ENCODE measurements at places on chromosomes 11 and 22.

DNA sequence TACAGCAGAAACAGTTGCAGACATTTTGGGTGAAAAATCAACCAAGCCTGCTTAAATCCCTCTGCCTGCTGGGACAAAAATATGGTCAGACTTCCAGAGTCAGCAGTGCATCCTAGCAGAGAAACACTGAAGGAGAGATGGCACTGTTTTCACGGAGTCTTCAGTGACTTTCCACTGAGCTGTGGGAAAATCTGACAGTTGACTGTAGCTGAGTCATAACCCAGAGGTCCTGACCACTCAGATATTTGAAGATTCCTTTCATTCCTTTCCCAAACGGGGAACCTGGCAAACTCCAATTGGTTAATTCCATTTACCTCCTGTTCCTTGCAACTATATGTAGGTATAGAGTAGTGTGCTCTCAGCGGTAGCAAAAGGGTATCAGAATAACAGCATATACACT lies 20.9 kb upstream of the UPB1 start:
- DNase-seq = peak; percentile 71

DNA sequence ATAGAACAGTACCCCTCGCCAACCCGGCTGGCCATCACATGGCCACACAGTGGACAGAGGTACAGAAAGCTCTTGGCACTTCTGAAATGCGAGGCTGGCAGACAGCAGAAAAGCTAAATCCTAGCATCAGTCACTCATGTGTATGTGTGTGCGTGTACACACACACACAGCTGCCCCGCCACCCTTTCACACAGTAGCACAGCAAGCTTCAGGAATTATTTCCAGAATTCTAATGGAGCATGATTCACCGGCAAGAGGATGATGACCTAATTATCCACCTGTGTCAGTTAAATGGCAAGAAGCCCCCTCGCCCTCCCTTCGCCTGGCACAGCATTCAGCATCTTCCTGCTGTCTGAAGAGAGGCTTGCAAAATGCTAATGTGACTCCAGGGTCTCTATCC lies 336.0 kb downstream of the SHANK2 start:
- DNase-seq = no peak

DNA sequence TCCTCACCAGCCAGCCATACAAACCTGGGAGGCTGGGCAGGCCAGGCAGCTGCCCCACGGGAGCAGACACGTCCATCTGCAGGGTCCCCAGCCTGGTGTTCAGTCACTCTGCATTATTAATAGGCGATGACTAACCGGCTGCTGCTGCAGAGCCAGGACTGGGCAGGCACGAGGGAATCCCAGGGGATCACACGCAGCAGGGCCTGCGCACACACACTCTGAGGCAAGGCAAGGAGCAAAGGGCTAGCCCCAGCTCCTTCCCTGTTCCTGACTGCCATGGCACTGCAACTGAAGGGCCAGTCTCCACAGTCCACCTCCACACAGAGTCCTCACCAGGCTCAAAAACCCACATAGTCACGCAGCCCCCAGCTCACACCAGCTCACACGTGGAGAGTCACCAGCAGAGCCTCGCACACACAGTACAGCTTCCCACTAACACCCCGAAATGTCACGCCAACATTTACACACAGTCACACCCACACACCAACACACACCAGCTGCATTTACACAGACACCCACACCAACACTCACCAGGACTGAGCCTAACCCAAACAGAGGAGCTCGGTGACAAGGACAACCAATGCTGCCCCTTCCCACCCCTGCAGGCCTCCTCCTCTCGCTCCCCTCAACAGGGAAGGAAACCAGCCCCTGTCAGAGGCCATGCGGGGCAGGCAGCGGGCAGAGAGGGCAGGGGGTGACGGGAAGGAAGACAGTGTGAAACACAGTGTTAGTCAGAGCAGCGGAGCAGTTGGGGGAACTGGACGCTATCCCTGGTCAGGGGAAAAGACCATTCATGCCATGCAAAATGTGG lies 47.3 kb downstream of the NRXN2 start:
- DNase-seq = no peak

DNA sequence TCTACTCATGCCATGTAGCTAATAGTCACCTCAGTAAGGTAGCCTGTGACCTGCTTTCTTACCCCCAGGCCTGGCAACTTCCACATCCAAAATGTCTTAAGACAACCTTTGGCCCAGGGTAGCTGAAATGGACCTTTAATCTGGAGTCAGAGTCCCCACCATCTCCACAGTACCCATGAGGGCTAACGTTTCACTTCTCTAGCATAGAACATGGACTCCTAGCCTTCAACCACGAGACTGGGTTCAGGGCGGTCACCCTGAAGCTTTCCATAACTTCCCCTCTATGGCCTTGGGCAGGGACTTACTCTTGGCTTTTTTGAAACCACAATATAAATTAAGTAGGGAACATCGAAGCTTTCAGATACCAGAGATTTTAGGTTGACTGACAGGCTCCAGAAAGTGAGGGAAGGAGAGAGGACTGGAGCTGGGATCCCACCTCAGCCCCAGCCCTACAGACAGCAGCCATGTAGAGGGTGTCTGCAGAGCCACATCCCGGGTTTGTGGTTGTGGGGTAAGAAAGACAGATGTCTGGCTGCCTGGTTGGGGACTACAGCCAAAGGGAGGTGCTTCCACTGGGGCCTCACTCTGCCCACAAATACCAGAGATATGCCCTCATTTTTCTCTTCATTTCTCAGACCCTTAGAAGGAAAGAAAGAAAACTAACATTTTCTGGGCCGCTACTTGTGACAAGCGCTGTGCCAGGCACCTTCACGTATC lies 2.6 kb downstream of the TBC1D10A start:
- no peak for DNase-seq

GRCh38 chr11:2300936-2301630 lies 635 bp downstream of the C11orf21 start:
- DNase-seq = no peak

- DNase-seq = no peak
Observed at GRCh38 chr22:40006641-40007040, 11.9 kb downstream of the FAM83F start.

DNA sequence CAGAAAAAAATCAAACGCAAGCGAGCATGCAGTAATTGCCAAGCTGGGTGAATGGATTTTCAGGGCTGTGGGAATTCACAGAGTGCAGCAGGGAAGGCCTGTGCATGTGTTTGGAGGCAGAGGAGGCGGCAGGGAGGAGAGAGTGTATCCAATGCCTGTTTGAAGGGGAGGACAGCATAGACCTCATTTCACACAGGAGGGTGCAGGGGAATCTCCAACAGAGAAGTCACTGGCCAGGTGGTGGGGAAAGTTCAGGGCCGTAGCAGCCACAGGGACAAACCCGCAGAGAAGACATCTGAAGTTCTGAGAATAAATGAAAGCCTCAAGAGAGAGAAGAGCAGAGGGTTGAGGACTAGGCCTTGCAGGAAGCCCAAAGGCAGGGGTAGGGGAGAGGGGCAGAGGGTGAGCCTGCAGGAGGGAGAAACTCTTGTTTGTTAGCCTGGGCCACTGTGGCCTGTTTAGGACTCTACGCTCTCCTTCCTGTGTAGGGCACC lies 19.2 kb upstream of the KDM2A start:
- no peak for DNase-seq

DNA sequence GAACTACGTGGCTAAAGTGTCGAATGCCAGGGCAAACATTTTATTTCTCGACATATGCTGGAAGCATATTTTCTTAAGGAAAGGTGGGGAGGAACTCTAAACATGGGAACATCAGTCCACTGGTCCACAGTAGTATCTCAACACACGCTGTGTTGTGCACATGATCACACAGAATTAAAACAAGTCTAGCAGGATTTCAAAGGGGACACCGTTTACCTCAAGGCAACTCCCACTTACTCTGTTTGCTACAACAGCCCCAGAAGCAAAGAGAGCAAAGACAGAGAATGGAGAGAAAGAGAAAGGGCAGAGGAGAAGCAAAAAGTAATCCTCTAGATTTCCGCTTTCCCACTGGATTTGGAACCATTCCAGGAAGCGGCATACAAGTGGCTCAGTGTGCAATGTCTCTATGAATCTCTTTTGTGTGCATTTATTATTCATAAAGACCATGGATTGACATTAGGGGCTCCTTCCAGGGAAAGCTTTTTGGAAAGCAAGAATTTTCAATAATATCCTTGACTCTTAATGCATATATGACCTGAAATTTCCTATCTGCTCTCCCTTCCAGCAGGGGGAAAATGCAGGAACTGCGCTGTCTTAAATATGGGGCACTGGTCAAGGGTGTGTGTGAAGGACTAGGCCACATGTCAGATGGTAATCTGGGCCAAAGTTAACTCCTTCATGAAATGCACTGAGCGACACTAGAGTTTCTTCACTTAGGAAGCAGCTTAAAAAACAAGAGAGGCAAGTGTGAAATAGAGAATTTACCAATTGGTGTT lies 34.8 kb upstream of the CCDC34 start:
- DNase-seq = no peak

DNA sequence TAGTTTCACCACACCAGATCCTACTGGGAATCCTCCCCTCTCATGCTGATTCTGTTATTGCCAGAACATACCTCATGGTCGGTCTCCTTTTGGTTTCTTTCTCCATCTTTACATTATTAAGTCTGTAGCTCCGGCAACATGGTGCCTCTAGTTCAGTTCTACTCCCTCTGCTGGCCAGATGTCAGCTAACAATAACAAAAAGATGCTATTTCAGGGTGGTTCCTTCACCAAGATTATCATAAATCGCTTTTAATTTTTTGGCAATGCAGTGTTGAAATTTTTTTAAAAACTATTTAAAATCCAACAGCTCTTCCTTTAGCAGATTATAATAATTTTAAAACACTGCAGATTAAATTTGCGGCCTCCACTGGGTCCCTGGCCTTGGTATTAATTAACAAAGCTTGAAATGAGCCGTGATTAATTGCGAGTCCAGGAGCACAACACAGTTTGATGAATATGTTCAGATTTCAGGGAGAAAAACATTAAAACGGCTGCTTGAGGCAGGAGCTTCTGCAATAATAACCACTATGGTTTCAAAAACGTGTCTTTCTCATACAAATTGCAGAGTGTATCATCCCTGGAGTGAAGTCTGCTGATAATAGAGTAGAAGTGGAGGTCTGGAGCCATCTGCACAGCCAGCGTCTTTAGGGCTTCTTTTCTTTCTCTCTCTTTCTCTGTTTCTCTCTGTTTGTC lies 492.9 kb upstream of the KIRREL3 start:
- no peak for DNase-seq

- no peak for DNase-seq
Observed at GRCh38 chr11:76501526-76502202, 56.8 kb downstream of the EMSY start.

GRCh38 chr11:33667819-33668467 lies 32.7 kb downstream of the C11orf91 start:
- DNase-seq = no peak

- no peak for DNase-seq
Observed at GRCh38 chr11:62786318-62787004, 741 bp upstream of the TMEM179B start.

DNA sequence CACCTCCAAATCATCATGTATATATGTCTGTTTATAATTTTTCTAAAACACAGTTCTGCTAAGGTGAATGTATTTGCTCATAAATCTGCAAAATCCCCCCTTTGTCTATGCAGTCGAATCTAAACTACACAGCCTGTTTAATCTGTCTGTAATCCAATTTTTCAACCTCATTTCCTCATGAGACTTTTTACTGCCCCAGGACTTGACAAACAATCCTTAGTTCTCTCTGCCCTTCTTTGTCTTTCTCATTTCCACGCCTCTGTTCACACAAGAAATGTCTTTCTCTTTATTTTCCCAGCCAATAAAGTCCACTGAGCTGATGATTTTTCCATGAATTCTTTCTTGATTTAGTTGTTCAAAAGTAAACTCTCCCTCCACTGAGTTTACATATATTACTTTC lies 1154.3 kb downstream of the FAM181B start:
- DNase-seq = no peak

DNA sequence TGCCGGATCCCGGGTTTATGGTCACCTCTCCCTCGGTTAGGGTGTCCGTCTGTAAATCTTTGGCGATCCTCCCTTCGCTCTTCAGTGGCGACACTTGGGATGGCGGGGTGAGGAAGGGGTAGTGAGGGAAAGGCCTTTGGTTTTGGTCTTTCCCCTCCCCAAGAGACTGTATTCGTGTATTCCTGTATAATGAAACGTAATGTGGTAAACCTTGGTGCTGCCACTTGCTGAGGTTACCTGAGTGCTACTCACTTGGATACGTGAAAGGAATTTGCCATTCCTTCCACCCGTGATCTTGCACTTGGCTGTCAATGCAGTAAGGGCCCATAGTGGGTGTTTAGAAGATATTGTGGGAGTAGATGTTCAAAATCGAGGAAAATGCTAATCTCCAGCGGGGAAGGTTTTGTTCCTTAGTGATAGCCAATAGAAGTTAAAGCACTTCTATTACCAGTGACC lies 578 bp upstream of the NUP160 start:
- DNase-seq = no peak

DNA sequence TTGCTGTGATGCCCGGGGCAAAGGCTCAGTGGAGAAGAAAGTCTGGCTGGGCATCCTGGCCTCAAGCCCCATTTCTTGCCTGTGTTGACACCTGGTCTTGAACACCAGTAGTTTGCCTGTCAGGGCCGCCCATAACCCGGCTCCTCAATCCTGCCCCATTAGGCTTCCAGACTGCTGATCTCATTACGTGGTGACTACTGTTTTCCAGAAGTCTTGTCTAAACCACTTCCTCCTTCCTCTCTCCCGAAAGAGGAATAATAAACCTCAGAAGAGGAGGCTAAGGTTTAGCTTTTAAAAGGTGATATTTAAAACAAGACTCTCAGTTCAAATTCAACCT lies 97.7 kb downstream of the CD44 start:
- DNase-seq = no peak

DNA sequence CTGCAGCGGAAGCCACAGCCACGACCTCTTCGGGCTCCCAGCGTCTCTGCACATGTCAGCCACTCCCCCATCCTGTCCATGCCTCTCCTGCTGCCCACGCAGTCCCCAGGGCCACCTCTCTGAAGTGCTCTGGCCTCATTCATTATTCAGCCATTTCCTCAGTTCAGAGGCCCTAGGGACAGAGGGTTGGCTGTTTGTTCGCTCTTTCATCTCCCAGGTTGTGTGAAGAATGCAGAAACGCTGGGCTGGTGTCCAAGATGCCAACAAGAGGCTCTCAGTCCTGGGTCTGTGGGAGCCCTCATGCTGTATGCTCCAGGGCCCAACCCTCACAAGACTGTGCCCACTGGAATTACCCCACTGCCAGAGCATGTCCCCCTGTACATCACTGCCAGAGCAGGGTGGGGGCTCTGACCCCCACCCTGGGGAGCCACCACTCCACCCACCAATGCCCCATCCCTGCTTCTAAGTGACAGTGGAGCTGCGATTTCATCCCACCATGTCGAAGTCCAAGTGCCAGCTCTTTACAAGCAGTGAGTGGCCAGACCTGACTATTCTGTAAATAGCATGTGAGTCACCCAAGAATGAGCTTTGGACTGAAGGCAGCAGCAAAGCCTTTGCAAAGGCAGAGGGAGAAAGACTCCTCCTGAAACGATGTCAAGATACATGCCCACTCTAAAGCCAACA lies 209.6 kb downstream of the BUD13 start:
- DNase-seq = no peak

- no peak for DNase-seq
Observed at GRCh38 chr11:120675171-120675570, 163.6 kb downstream of the GRIK4 start.

GRCh38 chr11:27722117-27722952 lies 22.1 kb upstream of the BDNF start:
- no peak for DNase-seq

Data from AG04450 (cell line).